ENCODE measurements at places on chromosomes 1 and 21.

DNA sequence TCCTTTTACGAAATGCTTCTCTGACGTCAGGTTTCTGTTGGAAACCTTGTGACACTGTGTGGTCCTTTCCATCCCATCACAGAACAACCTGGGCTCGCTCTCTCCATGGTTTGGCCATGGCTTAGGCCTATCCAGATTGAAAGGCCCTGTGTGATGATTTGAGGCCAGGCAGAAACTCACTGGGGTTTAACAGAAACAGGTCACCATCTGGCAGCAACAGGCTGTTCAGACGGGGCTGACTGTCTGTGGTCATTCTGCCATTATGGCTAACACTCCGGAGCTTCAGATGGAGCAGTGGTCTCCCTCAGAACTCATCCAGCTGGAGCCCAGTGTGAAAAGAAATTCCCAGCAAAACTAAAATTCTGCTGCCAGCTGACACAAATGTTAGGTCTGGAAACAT is 9.3 kb downstream of the PLEKHM2 start:
- DNase-seq = no peak

GRCh38 chr1:209048941-209049669 is 534.4 kb upstream of the CAMK1G start:
- DNase-seq = no peak

GRCh38 chr1:165965857-165966256 is 138.4 kb downstream of the UCK2 start:
- DNase-seq = no peak

DNA sequence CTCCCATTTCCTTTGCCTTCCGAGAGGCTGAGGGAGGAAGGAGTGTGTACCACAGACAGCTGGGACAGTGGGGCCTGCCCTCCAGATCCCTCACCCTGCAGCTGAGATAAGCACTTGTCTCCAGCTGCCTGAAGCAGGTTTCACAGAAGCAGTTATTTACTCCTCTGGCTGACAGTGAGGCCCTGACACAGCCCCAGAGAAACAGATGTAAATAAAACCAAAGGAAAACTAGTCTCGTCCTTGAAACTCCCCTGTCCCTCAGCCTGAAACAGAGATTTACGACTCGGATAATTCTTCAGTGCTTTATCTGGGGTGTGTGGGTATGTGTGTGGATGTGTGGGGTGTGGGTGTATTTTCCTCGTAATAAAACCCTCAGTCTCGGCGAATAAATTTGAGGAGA is 181.1 kb downstream of the IGSF21 start:
- no peak for DNase-seq

DNA sequence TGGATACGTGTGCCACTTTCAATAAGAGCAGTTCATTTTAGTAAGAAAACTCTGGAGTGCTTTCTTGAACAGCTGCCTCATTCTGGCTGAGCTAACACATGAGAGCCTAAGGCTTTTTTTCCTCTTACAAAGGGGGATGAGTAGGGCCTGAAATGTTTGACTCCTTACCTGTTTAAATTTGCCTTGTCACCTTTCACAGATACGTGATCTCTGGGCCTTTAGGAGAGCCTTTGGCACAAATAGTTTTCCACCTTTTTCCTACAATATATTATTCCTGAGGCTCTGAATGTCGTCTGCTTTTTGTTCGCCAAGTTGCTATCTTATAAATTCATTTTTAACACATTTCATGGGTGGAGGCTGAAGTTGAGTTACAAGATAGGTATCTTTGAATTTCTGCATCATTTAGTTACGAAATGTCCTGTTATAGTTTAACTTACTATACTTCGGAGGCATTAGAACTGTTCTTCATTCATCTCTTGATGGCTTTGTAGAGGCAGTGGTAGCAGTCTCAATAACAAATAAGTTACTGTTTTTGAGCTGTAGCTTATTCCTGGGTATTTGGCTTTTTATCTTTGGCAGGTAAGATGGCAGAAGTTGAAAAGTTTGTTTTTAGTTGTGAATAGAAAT is 17.2 kb downstream of the UBAP2L start:
- DNase-seq = no peak

Measured in Right ventricle myocardium superior (tissue), 1 donor.